ENCODE measurements at places on chromosomes 5 and 9.

DNA sequence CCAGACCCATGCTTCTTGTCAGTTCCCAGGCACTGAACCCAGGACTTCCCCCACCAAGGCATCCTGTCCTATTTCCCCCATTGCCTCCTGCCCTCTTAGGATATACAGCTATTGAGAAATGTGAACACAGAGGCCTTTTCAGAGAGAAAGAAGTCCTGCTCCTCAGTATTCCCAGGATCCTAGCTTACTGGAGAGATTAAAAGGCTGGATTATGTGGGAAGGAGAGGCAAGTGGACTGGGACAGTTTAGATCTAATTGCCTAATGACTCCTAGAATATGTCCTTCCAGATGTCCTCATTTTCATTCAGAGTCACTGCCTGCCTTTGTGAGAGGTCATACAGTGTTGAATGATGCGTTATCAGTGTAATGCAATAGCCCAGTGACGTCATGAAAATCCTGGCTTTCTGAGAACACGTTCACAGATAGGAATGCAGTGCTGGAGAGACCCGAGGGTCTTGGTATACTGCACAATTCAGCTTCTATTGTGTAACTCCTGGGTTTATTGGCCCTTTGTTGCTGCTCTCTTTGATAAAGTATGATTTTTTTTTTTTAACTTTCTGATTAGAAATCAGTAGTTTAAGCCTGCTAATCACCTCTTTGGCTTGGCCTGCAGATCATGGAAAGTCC lies 26.2 kb downstream of the WWC1 start:
- no peak for DNase-seq

GRCh38 chr5:91283326-91283725 lies 99.8 kb downstream of the ARRDC3 start:
- DNase-seq = no peak

DNA sequence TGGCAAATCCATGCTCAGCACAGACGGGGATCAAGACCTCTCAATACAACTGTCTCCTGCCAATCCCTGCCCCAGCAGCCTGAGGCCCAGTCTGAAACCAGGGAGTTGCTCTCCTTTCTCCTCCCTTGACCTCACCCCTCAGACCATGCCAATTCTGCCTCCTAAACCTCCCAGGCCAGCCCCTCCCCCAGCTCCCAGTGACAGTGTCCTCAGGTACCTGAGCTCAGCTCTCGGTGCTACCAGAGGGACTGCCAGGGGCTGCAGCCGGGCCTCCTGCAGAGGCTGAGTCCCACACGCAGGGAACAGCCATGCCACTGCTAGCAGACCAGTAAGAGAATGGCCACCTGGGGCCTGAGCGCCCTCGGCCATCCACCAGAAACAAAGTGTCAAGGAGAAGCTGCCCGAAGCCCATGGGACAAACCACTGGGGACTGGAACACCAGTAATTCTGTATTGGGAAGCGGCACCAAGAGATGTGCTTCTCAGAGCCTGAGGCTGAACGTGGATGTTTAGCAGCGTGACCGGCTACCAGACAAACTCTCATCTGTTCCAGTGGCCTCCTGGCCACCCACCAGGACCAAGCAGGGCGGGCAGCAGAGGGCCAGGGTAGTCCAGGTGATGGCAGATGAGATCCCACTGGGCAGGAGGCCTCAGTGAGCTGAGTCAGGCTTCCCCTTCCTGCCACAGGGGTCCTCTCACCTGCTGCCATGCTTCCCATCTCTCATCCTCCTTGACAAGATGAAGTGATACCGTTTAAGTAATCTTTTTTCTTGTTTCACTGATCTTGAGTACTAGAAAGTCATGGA lies 557 bp upstream of the IL3 start:
- DNase-seq = no peak

DNA sequence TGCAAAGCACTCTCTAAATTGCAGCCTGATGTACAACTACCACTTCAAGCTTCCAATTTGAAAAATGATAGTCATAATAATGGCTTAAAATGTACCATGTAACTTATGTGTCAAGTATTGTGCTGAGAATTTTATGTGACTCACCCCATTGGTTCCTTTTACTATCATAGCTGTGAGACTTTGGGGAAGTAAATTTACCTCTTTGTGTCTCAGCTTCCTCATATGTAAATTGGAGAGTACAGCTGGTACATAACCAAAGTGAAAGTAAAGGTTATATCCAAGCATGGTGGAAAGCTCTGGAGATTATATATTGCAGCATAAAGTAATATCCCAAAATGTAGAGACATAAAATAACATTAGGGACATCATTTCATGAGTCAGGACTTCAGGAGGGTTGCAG lies 2200.4 kb upstream of the C9orf72 start:
- no peak for DNase-seq

DNA sequence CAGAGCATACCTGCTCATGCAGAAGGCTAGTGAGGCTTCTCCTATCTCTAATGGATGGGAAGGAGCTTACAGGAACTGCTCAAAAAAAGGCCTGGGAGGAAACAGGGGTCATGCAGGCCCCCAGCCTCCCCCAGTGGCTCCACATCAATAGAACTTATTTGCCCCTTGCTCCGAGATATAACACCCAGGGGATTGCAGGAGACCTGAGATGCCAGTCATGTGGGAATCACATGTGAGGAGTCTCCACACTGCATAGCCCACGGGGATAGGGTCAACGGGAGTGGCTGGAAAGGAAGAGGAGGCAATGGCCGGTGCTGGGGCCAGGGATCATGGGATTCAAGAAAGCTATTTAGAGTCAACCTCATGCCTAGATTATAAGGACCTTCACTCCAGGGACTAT lies 76.2 kb downstream of the NRG2 start:
- DNase-seq = no peak

DNA sequence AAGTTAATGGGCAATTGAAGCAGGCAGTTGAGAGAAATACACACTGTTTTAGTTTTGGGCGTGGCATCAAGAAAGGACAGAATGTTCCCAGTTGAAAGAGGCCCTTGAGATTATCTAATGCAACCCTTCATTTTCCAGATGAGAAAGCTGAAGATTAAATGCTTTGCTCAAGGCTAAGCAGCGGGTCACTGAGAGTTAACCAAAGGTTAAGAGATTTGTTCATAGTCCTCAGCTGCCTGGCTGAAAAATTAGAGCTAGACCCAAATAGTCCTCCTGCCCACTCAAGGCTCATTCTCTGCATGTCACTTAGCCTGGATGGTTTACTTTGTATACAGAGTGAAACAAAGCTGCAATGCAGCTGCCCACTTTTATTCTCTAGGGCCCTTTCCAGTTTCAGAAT lies 46.7 kb upstream of the MAMDC2 start:
- no peak for DNase-seq

DNA sequence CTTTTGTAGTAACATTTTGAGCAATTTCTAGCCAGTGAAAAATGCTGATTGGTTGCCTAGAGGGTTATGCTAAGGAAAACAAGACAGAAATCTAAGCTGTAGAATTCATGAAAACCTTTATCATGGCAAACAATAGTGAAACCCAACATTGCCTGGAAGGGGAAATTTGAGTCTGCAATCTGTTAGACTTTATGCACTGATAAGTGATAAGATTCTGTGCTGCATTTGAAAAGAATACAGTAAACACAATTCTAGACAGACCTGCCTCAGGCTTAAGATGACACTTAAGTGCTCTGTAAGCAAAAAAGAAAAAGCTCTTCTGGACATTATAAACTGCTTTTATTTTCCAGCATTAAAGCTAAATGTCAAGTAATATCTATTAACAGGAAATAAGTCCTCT lies 519.3 kb downstream of the ISL1 start:
- DNase-seq = no peak

GRCh38 chr5:37198061-37198460 lies 51.1 kb downstream of the CPLANE1 start:
- no peak for DNase-seq
